ENCODE measurements at places on chromosomes 6 and 20.

GRCh38 chr6:357791-358341 lies 33.7 kb upstream of the IRF4 start:
- DNase-seq, result no peak

DNA sequence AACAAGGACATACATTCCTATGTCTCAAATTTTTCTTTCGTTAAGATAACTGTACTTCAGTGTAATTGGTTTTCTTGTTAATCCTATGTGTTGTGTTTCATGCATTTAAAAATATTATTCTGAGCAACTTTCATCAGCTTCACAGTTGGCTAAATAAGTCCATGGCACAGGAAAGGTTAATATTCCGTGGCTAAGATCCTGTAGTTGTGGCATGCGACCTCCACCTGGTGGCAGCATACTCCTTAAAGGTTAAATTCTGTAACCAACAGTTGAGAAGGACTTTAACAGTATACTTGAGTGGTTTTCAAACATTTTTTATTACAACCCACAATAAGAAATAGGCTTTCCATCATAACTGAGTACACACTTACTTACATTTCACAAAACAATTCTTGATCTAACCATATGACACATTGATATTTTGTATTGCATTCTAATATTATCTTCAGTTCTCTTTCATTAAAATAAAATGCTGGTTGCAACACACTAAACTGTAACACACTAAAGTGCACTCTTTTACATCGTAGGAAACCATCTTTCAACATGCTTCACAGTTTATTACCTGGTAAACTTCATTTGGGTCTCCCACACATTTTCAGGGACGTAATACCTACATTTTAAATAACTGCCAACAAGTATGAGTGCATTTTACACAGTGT lies 118.3 kb downstream of the SLX4IP start:
- peak; percentile 7 for DNase-seq

DNA sequence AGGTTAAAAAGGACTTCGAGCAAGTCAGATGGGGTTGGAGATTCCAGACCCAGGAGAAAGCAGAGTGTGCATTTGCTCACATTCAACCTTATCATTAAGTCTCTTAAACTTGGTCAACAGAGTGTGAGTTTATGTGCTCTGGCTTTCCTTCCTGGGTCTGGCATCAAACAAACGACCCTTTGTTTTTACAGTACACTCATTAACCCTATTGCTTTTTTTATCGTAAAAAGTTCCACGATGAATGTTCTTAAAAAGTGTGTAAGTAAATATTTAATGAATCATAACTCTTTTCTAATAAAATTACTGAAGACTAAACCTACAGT lies 2.5 kb downstream of the FYN start:
- DNase-seq, result no peak

DNA sequence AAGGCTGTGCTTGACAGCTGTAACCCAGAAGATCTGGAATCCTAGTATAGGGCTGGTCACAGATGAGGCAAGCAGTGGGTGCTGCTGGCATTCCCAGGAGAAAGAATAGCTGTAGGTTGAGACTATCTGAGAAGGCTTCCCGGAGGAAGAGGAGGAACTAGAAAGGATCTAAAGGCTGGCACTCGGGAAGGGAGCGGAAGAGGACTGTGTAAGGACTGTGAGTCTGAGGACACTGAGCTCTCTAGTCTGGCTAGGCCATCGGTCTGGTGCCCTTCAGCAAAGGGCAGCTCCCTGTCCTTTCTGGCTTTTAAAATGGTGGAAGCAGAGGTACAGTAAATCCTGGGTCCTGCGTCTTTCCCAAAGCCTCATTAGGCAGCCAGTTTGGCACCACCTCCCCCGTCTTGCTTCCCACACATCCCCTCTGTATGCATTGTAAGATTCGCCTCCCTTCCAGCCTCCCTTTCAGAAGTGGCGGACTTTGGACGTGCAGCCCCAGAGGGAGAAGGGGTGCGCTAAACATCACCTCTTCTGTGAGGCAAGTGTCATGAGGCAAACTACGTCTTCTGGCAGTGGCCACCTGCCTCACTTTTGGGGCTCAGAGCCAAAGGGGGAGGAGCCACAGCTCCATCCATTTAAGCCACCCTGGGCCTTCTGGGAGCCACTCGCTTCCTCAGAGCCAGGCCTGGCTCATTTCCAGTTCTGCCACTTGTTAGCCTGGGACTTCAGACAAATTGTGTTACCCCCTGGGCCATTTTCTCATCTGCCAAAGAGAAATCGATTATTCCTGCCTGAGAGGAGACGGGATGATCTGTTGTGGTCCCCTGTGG lies 8.6 kb downstream of the SNPH start:
- DNase-seq, result no peak

- no peak for DNase-seq
Observed at GRCh38 chr6:15087186-15087589, 158.7 kb upstream of the JARID2 start.

GRCh38 chr20:58374027-58374850 lies 14.8 kb upstream of the VAPB start:
- no peak for DNase-seq

- no peak for DNase-seq
Observed at GRCh38 chr6:53412021-53412715, 63.4 kb upstream of the ELOVL5 start.

DNA sequence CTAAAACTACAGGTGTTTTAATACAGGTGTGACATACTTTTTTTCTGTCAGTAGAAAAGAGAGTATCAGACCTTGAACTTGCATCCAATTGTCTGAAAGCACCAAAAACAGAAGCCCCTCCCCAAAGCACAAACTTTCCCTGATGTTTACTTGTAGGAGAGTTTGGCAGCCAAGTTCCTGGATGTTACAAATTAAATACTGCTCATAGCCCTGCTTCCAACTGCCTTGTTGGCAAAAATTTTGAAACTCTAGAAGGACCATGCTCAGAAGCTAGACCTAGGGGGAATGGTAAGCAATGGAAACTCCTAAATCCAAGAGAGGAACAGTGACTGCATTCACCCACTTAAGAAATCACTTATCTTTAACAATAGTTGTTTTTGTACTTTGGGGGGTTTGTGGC lies 17.0 kb upstream of the ARG1 start:
- no peak for DNase-seq

GRCh38 chr6:111761783-111762312 lies 111.4 kb downstream of the FYN start:
- DNase-seq, result no peak

GRCh38 chr6:31547727-31548543 lies 527 bp downstream of the NFKBIL1 start:
- DNase-seq, result no peak

GRCh38 chr20:39070484-39071231 lies 108.5 kb downstream of the DHX35 start:
- no peak for DNase-seq

- no peak for DNase-seq
Observed at GRCh38 chr6:134909701-134910592, 40.0 kb downstream of the ALDH8A1 start.

DNA sequence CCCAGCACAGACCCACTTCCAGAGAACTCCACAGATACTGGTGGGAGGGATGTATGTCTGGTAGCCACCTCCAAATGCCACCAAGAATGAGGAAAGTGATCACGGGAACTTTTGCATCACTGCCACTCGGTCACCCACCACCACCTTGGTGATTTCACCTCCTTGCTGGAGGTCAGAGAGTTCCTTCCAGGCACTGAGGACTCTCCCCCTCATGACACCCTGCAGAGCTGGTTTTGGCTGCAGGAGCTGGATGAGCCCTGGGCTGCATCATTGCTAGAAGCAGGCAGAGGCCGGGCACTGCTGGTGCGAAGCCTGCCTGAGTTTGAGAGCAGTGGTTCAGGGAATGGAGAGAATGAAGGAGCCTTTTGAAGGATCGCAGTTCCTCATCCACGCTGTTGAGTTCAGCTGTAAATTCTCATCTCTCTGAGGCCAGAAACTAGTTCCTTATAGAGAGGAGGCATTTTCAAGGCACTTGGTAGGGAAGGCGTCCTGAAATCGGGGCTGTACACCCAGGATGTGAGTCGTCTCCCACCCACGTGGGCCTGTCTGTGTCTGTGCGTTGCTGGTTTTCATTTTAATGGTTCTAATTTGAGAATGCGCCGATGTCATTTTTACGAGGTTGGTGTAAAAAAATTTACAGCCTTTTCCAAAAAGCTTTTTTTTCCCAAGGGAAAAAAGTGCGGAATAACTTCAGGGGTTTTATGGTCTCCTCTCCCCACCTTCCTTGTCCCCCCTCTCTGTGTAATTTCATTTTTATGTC lies 25.0 kb downstream of the FOXP4 start:
- no peak for DNase-seq

GRCh38 chr20:621125-621756 lies 11.1 kb upstream of the TCF15 start:
- no peak for DNase-seq
